ENCODE measurements at places on chromosomes 2 and 18.

DNA sequence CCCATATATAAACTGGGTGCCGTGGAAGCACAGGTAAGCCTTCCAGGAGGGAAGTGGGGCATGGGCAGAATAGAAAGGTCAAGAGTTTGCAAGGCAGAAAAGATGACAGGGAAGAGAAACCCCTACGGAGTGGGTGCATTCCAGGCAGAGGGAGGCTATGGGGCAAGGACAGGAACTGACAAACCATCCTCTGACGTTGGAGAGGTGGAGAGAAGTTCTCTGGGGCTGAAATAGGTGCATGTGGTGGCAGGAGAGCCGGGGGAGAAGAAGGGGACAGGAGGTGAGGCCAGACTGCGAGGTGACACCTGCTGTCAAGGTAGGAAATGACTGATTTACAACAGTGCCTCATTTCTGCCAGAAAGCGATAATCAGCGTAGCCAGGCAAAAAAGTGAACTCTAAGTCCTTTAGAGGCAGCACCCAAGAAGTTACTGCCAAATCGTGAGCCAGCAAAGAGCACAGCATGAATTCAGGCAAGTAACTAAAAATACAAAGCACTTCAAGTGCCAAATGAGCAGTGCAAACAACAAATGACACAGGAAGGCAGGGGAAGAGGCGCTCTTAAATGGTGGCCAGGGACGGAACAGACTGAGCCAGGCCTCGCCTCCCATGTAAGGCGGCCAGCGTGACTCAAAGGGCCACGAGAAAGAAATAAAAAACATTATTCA, 113.3 kb upstream of the ACVR1C start:
- no peak for DNase-seq

GRCh38 chr2:232604535-232604934, 28.9 kb upstream of the EFHD1 start:
- DNase-seq: no peak

DNA sequence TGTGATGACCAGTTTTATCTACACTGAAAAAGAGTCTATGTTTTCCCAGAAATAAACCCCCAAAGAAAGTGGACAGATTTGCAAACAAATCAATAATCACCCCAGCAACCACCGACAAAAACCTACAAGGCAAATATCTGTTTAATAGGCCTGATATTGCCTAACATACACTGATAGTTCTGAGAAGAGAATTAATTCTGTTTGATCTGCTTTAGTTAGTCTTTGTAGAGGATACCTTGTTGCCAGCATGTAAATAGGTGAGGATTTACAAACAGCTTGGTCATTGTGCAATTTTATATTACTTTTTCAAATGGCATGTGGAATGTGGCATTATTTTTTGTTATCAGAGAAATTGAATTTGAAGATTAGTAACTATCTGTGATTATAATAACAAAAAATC, 86.5 kb downstream of the DCC start:
- DNase-seq: no peak

- no peak for DNase-seq
These were observed 139.5 kb downstream of the LRRC30 start for GRCh38 chr18:7370375-7370774.

DNA sequence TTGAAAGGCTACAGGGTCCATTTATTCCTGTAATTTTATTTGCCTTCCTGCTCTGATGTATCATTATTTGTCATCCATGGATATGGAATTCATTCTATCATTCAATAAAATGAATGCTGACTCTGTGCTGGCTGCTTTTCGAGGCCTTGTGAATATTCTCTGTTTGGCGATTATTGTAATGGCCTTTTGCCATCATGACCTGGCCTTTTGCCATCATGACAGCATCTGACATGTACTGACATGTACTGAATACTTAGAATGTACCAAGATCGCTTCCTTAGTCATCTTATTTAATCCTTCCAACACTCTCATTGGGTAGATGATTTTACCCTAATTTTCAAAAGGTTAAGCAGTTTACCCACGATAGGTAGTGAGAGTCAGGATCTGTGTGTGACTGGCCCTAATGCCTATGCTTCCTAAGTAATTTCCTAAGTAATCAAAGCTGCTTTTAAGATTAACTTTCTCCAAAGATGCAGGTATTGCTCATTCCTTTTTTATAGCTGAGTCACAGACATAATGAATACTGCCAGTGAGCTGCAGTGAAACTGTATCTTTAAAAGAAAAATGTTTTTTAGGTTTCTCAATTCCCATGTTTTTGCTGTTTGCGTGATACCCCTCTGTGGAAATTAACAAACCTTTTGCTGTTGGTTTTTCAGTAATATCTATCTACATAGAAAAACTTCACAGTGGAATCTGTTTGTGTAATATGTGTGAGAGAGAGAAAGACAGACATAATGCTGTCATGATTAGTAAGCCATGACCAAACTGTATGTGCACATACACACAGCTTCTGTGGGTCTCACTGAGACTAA, 127.8 kb downstream of the CERS6 start:
- no peak for DNase-seq

GRCh38 chr2:23585273-23586170, 200.5 kb downstream of the KLHL29 start:
- no peak for DNase-seq

Measured in brain pericyte (primary cell).